ENCODE measurements at places on chromosomes 5 and 9.

GRCh38 chr9:8751406-8751930 lies 951.9 kb upstream of the DMAC1 start:
- no peak for DNase-seq

- DNase-seq = no peak
Measured at GRCh38 chr9:98772364-98773155, 23.8 kb downstream of the ANKS6 start.

GRCh38 chr5:99308131-99308530 lies 379.3 kb upstream of the CHD1 start:
- no peak for DNase-seq

DNA sequence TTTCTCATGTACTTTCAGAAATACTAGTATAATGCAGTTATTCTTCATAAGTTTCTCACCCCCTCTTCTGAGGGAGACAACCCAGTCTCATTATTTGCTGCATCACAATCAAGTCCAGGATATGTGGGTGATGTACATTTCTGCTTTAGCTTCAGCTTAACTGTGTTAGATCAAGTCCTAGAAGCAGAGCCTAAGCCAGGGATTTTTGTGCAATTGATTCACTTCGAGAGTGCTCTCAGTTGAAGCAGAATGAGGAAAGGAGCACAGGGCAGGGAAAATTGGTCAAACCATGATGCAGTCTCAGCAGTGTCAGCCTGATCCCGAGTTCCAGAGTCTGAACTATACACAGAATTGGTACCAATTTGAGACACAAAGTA lies 15.1 kb downstream of the HNRNPK start:
- DNase-seq = no peak

- DNase-seq = no peak
Measured at GRCh38 chr9:73494894-73495293, 343.2 kb downstream of the ANXA1 start.

DNA sequence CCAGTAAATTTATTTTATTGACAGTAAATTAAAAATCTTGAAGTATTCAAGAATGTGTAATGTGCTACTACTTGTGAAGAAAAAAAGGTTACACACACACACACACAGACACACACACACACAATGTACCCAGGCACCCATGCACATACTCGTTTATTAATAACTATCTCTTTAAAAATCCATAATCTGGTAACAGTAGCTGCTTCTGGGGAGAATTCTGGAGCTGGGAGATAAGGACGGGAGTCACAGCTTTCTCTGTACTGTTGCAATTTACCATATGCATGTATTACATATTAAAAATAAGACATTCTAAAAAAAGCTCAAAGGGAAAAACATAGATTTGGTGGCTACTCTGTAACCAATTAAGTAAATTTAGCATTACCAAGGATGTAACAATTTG lies 7.9 kb upstream of the C1QTNF2 start:
- no peak for DNase-seq

DNA sequence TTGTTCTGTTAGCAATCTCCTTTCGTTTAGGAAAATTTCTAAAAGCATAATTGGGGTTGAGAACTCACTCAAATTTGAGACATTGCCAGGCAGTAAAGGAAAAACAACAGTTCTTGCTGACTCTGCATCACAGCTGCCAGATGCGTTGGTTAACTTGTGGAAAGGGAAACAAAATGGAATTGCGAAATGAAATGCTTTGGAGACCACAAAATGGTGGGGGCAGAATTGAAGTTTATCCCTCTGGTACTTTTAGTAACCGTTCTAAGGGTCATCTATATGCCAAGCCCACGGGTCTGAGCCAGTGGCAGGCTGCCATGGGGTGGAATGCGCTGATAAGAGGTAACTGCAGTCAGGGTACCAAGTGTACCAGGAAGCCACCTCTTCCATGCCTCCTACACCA lies 28.6 kb upstream of the SELENOP start:
- no peak for DNase-seq

- no peak for DNase-seq
Measured at GRCh38 chr5:41863871-41864486, 6.2 kb downstream of the OXCT1 start.

DNA sequence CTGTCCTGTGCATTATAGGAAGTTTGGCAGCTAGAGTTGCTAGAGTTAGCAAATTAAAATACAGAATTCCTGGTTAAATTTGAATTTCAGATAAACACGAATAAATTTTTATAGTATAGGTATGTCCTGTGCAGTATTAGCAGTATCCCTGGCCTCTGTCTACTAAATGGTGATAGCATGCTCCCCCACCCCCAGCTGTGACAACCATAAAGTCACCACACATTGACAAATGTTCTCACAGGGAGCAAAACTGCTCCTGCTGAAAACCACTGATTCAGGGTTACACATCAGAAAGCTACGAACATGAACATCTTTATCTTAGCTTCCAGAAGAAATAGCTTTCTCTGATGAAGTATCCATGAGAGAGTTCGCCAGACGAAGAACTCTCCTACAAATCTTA lies 91.8 kb upstream of the CCDC112 start:
- no peak for DNase-seq

- DNase-seq = no peak
Measured at GRCh38 chr9:4836676-4837075, 43.9 kb downstream of the RCL1 start.

DNA sequence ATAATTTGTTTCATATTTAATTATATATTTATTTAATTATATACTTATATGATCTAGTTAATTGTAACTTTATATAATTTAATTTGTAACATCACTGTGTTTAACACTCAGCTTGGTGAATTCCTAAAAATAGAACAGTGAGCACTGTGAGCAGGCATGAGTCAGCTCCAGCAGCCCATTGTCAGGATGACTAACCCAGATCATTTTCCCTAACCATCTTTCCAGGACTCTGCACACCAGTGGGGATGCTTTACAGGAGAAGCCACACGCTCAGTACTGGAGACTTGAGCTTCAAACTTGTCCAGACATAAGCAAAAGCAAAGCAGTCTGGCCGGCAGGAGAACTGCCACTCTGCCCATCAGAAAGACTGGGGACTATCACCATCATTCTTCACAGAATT lies 446.2 kb upstream of the TRPC7 start:
- DNase-seq = no peak

- no peak for DNase-seq
Measured at GRCh38 chr5:114208588-114208987, 153.3 kb upstream of the KCNN2 start.

DNA sequence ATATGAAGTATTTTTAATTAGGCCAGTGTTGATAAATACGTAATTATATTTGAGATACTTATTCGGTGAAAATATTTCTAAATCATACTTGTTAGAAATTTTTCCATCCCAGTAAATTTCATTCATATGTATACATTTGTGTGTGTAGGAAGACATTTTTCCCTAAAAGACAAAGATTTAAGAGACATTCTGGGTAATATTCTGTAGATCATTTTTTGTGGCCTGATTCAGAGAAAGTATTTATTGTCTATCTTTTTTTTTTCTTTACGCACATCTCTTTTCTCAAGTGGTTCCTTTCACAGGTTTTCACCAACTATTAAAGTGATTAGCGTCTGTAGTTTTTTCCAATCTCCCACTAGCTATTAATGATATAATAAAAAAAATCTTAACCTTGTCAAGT lies 224.1 kb downstream of the MEF2C start:
- no peak for DNase-seq

DNA sequence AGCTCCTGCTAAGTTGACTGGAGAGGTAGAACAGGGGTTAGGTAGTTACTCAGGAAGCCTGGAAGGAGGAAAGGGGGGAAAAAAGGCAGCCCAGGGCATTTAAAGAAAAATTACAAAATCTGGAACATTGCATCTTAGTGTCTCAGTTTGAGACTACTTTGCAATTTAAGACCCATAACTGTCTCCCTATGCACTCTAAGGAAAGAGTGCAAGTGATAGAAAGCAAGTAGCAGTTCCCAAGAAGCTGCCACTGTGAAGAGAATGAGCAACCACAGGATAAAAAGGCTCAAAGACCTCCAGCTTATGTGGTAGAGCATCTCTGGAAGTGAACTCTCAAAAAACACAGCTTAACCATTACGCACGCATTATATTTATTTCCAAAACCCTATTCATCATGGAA lies 141.8 kb downstream of the SLCO4C1 start:
- no peak for DNase-seq

DNA sequence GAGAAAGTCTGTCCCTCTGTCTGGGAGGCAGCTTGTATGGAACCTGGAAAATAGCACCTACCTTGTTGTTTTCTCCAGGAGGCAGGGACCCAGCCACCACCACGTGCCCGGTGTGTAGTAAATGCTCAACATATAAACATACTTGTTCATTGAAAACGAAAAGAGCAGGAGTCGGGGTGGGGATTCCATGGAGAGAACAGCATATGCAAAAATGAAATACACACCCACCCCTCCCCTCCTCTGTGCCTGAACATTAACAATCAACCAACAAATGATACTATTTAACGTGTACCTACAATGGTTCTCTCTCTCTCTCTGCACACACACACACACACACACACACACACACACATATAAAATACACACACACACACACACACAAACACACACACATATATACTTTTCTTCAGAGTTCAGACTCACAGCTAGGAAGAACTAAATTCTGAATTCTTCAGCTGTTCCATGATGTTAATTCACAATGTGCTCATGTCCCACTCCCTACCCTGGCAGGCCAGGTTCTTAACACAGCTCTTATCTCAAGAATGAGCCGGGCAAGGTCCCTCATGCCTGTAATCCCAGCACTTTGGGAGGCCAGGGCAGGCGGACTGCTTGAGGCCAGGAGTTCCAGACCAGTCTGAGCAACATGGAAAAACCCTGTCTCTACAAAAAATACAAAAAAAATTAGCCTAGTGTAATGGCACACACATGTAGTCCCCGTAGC lies 16.3 kb upstream of the DENND1A start:
- no peak for DNase-seq

DNA sequence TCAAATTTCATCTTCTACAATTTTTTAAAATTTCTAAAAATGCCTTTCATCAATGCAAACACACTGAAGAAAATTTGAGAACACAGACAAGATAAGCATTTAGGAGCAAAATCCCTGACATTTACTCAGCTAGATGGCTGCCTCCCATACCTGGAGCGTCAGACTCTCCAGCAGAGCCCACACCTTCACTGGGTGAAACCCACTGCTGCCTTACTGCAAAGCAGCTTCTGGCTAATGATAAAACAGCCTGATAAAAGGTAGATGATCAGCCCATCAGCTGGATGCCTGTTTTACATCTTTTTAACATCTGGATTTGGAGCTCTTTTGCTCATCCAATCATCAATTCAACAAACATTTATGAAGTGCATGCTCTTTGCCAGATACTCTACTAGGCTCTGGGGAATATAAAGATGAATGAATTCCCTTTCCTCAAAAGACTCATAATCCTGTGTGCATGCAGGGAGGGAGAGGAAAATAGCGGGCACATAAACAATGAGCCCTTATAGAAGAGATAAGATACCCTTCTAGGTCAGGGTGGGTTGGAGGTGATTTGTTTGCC lies 271.2 kb downstream of the SAXO1 start:
- no peak for DNase-seq

DNA sequence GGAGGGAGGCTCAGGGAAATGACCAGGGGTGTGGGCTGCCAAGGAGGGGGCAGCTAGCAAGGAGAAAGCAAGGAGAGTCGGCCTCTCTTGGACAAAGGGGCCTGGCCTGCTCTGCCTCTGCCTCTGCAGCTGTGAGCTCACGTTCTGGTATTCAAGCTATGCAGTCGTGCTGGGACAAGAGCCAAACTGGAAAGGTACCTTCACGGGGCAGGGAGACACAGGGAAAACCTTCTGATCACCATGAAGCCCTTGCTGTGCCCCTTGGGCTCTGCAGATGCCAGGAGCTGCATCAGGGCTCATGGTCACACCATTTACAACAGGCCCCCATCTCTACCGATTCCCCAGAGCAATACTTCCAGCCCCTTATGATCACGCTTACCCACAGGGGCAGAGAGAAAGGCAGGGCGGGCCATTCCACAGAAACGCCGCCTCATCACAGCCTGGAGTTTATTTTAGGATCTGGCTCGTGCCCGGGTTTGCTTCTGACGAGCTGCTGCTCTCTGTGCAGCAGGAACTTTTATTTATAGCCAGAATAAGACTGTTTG lies 63.2 kb downstream of the PRRT1B start:
- DNase-seq = no peak

DNA sequence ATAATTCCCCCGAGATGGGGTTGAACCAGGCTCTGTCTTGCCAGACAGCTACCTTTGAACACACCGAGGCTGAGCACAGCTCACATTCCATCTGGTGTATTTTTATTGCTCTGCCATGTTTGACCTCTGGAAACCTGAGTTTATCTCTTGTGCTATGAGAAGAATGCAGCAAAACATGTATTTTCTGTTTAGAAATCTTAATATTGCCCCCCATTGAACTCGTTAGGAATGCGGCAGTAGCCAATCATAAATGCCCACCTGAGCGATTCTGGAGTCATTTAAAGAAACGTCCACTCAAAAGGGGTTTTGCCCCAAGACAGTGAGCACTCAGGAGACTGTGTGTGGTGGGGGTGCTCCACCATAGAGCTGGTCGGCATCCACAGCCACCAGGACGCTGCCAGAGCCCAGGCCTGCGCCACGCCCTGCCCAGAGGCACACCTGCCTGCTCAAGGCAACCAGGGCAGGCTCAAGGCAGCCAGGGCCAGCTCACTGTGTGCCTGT lies 26.9 kb downstream of the FGD3 start:
- DNase-seq = no peak

DNA sequence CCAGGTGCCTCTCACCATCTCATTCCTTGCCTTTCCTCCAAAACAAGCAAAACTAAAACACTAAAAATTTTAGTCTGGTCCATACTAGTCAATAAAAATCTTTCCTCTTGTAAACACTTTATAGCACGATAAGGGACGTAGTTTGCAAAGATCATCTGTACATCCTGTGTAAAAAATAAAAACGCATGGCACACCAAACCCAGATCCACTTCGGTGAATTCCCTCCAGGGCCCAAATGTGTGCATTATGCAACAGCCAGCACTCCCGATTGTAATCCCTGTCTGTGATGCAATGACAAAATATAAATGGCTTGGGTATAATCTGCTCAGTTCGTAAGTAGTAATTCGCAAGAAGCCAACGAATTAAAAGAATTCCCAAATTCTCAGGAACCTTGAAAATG lies 1.4 kb downstream of the FAM169A start:
- DNase-seq = no peak

DNA sequence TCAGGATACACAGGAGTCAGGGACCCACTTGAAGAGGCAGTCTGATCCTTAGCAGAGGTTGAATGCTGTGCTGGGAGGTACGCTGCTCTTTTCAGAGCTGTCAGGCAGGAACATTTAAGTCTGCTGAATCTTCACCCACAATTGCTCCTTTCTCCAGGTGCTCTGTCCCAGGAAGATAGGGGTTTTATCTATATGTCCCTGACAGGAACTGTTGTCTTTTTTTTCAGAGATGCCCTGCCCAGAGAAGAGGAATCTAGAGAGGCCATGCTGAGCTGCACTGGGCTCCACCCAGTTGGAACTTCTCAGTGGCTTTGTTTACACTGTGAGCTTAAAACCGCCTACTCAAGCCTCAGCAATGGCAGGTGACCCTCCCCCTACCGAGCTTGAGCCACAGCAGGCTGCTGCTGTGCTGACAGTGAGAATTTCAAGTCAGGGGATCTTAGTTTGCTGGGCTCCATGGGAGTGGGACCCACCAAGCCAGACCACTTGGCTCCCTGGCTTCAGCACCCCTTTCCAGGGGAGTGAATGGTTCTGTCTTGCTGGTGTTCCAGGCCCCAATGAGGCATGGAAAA lies 169.0 kb downstream of the FBXL17 start:
- DNase-seq = no peak
